NCI-H2171 treated with DMSO at 0.1 percent for 48 hours (cell line): ENCODE measurements at places on chromosomes 2 and 18.
A peak's percentile ranks its signal among the peaks of the same experiment; 100 is the strongest.

DNA sequence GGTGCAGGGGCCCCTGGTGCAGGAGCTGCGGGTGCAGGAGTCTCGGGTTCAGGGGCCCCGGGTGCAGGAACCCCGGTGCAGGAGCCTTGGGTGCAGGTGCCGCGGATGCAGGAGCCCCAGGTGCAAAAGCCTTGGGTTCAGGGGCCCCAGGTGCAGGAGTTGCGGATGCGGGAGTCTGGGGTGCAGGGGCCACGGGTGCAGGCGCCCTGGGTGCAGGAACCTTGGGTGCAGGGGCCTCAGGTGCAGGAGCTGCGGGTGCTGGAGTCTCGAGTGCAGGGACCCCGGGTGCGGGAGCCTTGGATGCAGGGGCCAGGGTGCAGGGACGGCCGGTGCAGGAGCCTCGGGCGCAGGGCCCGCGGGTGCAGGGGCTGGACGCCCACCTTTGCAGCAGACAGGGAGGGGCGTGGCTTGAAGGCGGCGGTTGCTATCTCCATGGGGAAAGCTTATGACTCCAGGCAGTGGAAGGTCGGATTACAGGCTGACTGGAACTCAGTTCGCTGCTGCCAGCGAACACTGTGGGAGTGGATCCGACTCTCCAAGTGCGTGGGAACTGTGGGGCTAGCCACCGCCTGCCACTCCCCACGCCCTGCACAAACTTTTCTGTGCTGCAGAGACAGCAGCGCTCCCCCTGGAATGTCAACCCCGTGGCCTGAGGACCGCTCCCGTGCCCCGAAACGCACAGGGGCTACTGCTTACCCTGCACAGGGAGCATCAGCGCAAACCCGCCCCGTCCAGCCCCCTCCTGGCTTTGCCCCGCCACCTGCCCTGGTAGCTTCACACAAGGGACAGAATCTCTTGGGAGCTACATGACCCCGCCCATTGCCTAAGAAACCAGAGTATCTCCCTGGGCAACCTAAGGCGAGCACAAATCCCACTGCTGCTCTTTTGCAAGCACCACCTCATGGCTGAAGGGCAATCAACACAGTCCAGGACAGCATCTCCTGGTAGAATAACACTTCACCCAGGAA lies 40.3 kb downstream of the COPS9 start:
- DNase-seq: peak; percentile 32

- DNase-seq: peak; percentile 82
These were observed 265.0 kb downstream of the KCNJ3 start for GRCh38 chr2:154963511-154963910.

GRCh38 chr2:17827316-17827715 lies 11.1 kb downstream of the MSGN1 start:
- DNase-seq: no peak

GRCh38 chr2:157076526-157077161 lies 180.9 kb upstream of the GALNT5 start:
- DNase-seq: no peak

DNA sequence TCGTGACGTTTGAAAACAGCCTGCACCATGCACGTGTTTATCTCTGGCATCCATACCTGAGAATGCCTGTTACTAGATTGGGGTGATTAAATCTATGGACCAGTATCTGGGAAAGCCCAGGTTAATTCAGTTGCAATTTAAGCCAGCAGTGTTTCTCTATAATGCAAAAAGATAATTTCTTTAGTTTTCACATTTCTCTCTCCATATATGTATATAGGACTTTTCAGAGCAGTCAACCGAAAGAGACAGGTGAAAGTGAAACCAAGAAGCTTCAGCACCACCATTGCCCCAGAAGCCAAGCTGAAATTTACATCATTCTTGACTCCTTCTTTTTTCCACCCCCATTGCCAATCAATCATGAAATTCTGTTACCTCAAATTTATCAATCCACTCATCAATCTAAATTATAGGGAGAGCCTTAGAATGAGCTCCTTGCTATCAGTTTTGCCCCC lies 2.7 kb upstream of the LRP2 start:
- DNase-seq: no peak

- no peak for DNase-seq
These were observed 36.5 kb downstream of the GALM start for GRCh38 chr2:38702413-38702812.

- DNase-seq: no peak
These were observed 53.2 kb upstream of the CYRIA start for GRCh38 chr2:16718576-16719484.

- DNase-seq: peak; percentile 50
These were observed 730.2 kb upstream of the ZNF804A start for GRCh38 chr2:183868153-183868552.

DNA sequence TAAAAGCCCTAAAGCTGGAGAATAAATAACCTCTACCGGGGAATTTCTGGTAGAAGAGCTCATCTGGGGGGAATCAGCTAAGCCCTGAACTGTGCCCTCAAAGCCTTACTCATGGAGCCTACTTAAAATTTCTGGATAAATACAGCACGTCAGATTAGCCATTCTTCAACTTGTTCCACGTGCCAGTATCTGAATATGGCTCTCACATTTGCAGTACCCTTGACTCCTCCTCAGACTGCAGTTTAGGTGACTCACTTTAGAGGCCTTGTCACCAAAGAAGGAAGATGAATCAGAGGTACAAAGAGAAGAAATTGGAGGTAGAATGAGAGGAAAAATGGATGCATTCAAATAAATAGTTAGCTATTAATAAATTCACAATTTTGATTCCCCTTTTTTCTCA lies 34.6 kb upstream of the POTEC start:
- no peak for DNase-seq

GRCh38 chr2:126681505-126681904 lies 25.5 kb downstream of the GYPC start:
- no peak for DNase-seq

- no peak for DNase-seq
These were observed 203.7 kb upstream of the ITGA4 start for GRCh38 chr2:181253438-181253837.

DNA sequence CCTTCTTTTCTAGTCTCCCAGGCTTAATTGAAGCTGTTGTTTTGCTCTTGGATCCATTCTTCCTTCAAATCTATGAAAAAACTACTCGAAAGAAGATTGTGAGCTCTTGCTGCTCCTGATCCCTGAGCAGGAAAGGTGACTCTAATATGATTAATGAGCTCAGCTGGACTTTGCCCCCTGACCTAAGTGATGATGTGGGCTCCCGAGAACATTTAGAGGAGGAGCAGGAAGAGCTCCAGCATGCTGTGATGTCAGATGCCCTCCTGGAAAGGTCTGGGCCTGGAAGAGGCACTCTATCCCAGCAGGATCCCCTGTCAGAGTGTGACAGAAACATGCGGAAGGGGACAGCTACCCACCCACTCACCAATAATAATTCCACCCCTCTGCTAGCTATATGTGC lies 117.9 kb upstream of the PELI1 start:
- no peak for DNase-seq

DNA sequence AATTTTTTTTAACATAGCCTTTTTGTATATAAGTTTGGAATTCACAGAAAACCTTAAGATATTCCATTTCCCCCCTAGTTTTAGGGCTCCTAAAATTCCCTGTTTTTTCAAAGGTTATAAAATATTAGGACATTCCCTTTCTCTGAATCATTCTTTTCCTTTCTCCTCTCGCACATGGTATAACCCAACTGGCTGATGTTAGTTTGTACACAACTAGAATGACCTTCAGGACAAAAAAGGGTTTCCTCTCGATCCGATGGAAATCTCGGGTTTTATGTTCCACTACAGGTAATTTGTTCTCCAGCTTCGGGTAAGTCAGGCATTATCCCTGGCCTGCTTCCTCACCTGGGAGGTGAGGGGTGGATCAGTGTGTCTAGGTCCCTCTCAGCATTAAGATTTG lies 215.1 kb downstream of the LDLRAD4 start:
- no peak for DNase-seq
